ENCODE measurements at places on chromosomes 2 and 18. TPM values are rescaled to one million over a fixed set of nuclear protein-coding genes. Genes with fewer than 3 reads are reported as not detected.

DNA sequence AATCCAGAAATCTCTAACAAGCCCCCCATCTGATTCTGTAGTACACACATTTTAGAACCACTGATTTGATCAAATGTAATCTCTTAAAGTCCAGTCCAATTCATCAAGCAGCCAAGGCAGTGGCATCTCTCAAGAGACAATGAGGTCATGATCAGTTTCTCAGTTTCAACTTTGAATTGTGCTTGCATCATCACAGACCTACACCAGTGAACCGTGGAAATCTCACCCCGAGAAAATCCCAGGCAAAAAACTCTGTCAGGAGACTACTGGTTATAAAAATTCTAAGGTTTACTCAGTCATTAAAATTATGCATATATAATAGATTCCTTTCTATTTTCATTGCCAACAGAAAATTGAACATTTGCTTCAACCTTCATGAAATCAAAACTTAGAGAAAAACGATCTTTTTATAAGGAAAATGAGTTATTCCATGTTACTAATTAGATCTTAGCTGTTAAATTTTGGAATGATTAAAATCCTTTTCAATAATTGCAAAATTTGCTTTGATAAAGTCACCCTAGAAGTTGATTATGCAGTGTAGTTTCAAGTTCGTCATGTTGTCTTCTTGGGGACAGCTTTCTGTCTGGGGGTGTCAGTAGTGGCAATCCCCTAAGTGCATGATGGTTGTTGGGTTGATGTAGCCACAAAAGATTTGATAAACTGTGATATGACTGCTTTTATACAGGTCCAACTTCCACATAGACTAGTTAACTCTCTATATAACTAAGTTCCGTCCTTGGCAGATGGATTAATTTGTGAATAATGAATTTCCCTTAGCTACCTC lies 235.0 kb downstream of the CAMKMT start:
- no peak for DNase-seq

DNA sequence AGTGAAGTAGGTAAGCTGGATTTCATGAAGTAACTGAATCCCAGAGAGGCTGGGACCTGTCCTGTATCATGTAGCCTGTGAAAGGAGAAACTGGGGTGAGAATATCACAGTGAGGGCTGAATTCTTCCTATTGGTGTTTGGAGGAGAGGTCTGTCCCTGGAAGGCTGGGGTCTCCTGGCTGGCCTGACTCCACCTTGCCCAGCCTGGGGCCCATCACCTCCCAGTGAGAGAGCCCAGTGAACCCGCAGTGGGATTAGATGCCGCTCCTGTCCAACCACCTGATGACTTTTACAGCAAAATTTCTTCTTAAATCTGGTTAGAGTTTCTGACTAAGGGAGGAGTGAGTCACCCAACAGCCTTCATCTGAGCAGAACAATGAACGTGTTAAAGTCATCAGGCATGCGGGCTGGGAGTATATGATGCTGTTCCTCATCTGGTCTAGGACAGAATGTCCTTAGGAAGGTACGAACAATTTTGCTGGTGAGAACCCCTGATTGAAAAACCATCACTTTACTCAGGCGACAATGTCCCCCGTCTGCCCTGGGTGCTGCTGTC lies 152.9 kb downstream of the LPIN1 start:
- no peak for DNase-seq

- DNase-seq = peak; percentile 42
Observed at GRCh38 chr2:85446296-85447221, 28.0 kb downstream of the SH2D6 start.

DNA sequence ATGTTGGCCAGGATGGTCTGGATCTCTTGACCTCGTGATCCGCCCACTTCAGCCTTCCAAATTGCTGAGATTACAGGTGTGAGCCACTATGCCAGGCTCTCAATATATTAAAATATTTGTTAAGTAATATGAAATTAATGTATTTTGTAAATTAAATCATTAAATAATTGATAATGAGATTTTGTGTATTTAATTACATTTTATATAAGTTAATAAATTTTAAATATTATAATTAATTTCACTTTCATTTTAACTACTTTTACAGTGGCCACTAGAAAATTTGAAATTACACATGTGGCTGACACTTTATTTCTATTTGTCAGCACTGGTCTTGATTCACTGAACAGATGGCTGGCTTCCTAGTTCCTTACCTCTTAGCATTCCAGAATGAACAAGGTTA lies 102.6 kb downstream of the DPP10 start:
- DNase-seq = no peak

DNA sequence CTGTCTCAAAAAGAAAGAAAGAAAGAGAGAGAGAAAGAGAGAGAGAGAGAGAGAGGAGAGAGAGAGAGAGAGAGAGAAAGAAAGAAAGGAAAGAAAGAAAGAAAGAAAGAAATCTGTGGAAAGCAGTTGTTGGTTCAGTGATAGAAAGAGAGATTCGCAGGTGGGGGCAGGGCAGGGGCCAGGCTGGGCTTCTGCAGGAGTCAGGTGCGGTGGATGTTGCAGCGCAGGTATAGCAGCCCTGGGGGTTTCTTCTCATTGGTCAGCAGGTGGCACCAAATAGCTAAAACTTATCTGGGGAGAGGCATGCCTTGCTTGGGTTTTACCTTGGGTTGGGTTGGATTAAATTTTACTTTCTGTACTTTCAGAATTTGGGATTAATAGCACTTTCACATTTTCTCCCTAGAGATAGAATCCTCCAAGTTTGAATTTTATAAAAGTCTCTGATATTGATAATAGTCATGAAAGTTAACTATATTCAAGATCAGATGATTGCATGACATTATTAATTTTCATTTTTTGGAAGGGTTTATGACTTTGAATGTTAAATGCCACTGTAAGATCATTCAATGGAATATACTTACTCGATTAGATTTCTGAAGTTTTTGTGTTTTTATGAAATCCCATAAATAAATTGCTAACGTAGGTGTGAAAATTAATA lies 66.6 kb downstream of the SPTBN1 start:
- DNase-seq = peak; percentile 75

GRCh38 chr18:63963615-63964256 lies 6.1 kb upstream of the SERPINB8 start:
- DNase-seq = no peak

- no peak for DNase-seq
Observed at GRCh38 chr2:48479915-48480314, 50.0 kb upstream of the STON1 start.

- DNase-seq = no peak
Observed at GRCh38 chr18:13433125-13433524, 214.6 kb downstream of the LDLRAD4 start.

GRCh38 chr2:27118525-27119329 lies at the start of gene CGREF1:
Gene CGREF1, minus strand, starts transcription at chr2:27119128. Its CDS starts 14,762 bp downstream, at chr2:27104366.
- peak; percentile 90 for DNase-seq

- no peak for DNase-seq
Observed at GRCh38 chr2:151760139-151760650, 25.9 kb upstream of the NEB start.

DNA sequence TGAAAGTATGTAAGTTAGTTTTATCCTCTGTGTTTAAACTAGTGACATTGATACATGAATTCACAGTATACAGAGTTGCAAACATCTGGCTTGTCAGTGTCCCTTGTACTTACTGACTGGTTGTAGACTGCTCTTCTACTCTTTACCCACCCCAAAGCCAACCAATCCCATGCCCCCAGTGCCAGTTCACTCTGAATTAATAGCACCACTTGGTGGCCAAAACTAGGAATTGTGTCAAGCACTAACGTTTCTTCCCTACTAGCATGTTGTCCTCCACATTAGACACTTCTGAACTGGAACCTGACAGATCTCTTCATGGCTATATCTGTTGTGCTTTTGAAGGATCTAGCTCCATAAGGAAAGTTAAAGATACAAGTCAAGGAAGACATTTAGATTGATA lies 27.2 kb upstream of the OTX1 start:
- DNase-seq = peak; percentile 42

GRCh38 chr2:132701810-132702209 lies 31.8 kb upstream of the LYPD1 start:
- DNase-seq = no peak

DNA sequence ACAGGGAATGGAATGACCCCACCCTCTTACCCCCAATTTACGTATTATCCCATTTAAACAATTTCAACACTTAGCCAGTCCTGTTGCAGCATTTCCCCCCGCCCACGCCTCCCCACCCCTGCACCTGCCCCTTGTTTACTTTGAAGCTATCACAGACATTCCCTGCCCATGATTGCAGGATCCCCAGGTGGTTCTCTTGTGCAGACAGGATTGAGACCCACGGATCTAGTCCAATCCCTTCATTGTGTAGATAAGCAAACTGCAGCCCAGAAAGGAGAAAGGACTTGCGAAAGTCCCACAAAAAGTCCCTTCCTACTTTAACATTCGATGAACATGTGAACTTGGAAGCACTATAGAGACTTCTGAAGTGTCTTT lies 38.9 kb downstream of the TMEM17 start:
- DNase-seq = no peak

DNA sequence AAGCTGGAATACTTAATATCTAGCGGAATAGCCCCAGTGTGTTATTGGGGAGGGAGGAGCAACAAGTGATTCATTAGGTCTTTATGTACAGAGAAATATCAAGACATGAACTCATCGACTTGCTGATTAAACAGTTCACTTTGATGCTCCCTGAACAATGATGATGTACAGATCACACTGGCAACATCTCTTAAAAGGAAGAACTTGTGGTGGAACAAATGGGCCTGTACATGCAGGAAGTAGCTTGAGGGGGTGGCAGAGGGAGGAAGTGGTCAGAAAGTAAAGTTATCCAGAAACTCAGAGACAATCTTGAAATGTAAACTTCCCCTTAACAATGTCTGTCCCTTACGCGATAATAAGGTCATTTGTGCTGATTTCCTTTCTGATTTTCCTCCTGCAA lies 90.5 kb downstream of the NXPH2 start:
- DNase-seq = no peak

DNA sequence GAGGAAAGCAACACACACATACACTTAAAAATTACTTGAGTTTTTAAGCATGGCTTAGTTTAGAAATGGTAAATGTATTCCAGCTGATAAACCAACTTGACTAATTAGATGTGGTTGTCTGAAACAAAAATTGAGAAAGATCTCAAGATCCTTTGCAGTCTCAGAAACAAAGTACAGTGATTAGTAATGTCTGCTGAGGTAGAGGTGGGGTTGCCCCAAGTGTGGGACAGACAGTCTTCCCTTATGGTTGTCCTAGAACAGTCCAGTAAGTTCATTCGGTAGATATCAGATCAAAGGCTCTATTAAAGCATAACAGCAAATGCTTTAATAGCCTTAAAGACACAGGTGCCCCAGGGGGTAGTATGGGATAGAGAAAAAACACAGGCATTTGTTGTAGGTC lies 94.5 kb downstream of the BARD1 start:
- no peak for DNase-seq

DNA sequence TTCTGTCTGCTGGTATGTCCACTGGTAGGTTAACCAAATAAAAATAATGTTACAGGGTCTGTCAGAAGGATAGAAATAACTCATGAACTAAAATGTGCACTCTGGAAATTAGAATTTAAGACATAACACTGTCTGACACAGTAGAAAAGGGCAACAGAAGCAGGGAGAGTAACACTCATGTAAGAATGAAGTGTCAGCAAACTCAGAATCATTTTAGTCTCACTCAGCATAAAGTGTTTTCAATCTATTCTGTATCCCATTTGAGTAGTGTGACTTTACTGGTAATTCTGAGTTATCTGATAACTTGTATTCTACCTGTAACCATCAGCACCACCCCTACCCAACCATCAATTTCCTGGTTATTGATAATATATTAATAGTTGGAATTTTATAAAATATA lies 68.3 kb downstream of the PIAS2 start:
- DNase-seq = no peak

DNA sequence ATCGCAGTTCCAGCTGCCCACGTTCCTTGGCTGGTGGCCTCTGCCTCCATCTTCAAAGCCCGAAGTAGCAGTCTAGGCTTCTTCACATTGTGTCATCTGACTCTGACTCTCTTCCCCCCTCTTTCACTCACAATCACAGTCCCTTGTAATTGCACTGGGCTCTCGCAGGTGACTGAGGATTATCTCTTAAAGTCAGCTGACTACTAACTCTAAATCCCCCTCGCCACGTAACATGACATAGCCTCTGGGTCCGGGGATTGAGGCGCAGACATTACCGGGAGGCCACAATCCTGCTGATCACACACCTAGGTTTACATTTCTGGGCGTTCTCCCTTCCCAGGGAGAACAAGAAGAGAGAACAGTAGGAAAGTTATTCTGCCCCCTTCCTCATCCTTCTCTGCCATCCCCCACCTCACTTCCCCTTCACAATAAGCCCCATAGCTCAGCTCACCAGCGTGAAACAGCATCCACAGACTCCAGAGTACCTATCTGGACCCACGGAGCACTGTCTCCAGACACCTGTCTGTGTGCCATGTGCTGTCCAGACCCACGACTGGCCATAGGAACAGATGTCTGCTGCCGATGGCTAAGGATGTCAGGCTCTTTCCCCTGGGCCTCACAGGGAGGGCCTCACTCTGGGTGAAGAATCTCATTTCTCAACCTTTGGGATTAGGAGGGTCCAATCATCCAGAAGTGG lies 64.3 kb upstream of the FZD7 start:
- DNase-seq = no peak

DNA sequence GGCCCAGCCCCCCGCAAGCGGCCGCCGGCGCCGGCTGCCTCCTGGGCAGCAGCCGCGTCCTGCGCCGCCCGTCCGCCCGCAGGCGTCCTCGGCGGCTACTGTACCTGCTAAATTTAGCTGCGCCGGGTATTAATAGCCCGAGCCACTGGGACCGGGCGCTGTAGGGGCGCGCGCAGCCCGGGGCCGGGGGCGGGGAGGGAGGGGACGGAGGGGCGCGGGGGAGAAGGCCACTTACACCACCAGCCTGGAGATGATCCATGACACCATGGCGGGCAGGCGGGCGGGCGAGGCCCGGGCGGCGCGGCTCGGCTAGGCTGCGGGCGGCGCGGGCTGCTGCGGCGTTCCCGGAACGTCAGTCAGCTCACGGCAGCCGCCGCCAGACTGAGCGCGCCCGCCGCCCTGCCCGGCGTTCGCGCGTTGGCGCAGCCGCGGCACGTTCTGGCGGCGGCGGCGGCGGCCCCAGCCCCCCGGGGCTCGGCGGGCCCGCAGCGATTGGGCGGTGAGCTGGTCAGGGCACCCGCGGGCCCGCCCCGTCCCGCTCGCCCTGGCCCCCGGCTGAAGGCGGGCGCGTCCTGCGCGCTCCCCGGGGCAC lies at the start of gene REEP1:
REEP1 (minus strand) TSS at position 383 of the 592 bp plus-strand sequence; CDS start at position 267, 116 bp downstream.
- DNase-seq = peak; percentile 89

DNA sequence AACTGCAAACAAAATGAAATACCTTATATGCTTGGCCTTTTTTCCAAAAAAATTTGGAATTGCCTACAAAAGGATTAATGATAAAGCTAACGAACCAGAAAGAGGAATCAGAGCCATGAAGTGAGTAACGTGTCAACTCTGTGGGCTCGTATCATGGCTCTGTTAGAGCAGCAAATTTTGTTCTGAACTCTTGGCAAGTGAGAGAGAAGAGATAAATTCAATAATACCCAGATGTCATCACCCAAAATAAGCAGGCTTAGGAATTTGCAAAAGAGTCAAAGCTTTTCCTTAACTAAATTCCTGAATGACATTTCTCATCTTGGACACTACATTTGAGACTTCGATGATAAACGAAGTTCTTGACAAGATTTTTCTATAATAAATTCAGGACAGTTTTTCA lies 4.4 kb downstream of the TXNDC2 start:
- DNase-seq = no peak

The SOX11 gene
- 26.6 TPM for total RNA-seq

The DHRS9 gene
- not detected for total RNA-seq

The ELP2 gene
- 144 TPM for total RNA-seq

The SLC11A1 gene
- not detected for total RNA-seq

The EHD3 gene
- 7.3 TPM for total RNA-seq

The PPP1R1C gene
- 0.89 TPM for total RNA-seq

The PSMA8 gene
- not detected for total RNA-seq

The CHCHD5 gene
- 19.0 TPM for total RNA-seq

The MEP1B gene
- total RNA-seq = not detected

The MRO gene
- 1.7 TPM for total RNA-seq

The WDFY1 gene
- 118 TPM for total RNA-seq

The LRP1B gene
- 0.26 TPM for total RNA-seq

The SP5 gene
- 10.1 TPM for total RNA-seq
